ENCODE measurements at places on chromosomes 11 and 22. TPM values are rescaled to one million over a fixed set of nuclear protein-coding genes. Genes with fewer than 3 reads are reported as not detected.

The MRGPRX4 gene
- not detected for total RNA-seq

The SLC16A8 gene
- 1.2 TPM for total RNA-seq

The FUT4 gene
- total RNA-seq = 14.1 TPM

The GPR152 gene
- not detected for total RNA-seq

The APOBEC3C gene
- total RNA-seq = 16.9 TPM

The FBLN1 gene
- 121 TPM for total RNA-seq

The PHOX2A gene
- total RNA-seq = 0.39 TPM

The TYR gene
- not detected for total RNA-seq

The SLC1A2 gene
- not detected for total RNA-seq

The BTG4 gene
- 0.22 TPM for total RNA-seq
